ENCODE measurements at places on chromosomes 11 and 22.

DNA sequence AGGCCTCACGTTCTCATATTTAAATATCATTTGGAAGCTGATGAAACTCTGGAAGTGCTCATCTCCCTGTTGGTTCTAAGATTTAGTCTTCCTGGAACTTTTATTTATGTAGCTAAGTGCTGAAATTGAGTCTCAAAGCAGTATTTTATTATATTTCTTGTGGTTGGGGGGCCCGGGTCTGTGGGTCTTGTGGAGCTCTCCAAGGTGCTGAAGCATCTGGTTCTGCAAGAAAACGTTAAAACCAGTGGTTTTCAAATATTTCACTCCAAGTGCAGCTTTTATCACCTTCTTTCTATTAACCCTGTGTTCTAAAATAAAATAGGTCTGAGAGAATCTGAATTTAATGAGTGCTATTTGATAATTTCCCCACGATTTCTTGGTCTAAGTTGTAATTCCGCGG, 1404.8 kb downstream of the TBC1D22A start:
- DNase-seq, result no peak

DNA sequence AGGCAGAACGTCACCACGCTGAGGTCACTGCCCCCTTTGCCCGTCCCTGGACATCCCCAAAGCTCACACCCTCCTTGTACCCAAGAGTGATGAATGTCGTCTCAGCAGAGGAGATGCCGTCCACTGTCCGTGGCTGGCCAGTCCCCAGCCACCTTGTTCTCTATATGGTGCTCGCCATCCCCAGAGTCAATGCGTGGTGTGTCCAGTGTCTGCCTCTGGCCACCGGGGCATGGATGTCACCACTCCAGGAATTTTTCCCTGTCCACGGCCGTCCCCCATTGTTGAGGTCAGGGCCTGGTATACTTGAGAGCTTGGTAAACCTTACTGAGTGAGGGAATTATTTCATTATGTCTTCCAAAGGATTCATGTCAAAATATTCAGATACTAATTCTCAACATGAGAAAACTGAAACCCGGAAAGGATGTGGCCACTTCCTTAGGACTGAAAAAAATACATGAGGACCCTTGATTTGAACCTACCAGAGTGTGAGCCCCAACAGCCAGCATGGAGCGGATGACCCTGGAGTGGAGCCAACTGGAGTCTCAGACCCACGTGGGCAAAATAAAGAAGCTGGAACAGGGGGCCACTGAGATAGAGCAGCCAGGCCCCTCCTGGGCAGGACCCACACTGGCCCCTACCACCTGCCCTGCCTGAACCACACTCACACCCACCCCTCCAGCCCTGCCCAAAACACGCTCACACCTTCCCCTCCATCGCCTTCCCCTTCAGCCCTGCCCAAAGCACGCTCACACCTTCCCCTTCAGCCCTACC, 376.4 kb downstream of the BRD1 start:
- no peak for DNase-seq

DNA sequence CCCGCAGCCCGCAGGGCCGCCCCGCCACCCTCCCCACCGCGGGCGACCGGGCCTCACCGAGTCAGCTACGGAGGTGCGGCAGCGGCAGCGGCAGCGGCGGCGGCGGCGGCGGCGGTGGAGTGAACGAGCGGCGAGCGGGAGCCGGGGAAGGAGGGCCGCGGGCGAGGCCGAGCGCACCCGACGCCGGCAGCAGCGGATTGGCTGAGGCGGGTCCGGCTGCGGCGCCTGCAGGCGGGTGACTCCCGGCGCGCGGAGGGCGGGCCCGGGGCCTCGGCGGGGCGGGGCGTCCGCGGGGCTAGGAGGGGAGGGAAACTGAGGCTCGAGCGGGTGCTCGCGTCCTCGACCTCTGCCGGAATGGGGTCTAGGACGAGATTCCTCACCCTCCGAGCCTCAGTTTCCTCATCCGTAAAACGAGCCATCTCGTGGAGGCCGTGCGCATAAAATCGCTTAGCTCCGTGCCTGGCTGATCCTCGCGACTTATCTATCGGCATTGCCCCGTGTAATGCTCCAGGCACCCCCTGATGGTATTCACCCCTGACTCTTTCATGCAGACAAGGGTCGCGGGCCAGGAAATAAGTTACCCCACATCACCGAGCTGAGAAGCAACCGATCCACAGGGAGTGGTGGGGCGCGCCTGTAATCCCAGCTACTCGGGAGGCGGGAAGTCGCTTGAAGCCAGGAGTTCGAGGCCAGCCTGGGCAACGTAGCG, at the start of gene CPT1A:
Gene CPT1A (minus strand): TSS at position 199 of the 709 bp plus-strand sequence. CDS start 26,442 bp downstream, outside the sequence.
- DNase-seq, result peak; percentile 63

DNA sequence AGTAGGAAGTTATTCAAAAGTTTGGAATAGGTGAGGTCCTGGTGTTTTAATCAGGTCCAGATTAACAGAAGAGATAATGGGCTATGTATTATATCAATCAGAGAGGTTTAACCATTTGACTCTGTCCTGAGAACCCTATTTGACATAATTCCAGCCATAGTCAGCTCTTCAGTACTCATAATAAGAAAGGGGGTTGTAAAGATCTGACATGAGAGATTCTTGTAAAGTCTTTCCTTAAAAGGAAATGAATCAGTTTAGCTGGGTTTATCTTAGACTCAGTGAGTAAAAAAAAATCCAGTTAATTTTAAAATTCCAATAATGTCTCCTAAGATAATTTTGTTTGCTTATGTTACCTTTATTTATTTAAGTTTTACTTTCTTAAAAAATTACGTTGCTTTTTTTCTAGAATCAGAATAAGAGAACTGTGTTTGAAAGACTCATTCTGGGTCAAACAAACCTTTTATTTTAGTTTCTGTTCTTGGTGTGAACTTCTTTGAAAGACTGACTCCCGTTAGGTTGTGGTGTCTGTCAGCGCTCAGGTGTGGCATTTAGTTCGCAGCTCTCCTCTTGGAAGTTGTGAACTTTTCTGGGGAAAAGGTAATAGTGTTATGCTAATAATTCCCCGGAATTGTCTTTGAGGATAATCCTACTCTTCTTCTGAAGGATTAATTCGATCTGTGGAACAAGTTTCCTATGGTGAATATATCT, 20.5 kb downstream of the NUCB2 start:
- no peak for DNase-seq

- no peak for DNase-seq
Measured at GRCh38 chr11:75851203-75851602, 36.2 kb downstream of the UVRAG start.

- peak; percentile 87 for DNase-seq
Measured at GRCh38 chr22:40898850-40899357, 37.0 kb upstream of the DNAJB7 start.

- no peak for DNase-seq
Measured at GRCh38 chr11:12517741-12518140, 140.4 kb downstream of the PARVA start.

GRCh38 chr11:77472991-77473800, 698 bp downstream of the PAK1 start:
- DNase-seq, result peak; percentile 59

- no peak for DNase-seq
Measured at GRCh38 chr11:88297421-88297820, 40.1 kb downstream of the CTSC start.

DNA sequence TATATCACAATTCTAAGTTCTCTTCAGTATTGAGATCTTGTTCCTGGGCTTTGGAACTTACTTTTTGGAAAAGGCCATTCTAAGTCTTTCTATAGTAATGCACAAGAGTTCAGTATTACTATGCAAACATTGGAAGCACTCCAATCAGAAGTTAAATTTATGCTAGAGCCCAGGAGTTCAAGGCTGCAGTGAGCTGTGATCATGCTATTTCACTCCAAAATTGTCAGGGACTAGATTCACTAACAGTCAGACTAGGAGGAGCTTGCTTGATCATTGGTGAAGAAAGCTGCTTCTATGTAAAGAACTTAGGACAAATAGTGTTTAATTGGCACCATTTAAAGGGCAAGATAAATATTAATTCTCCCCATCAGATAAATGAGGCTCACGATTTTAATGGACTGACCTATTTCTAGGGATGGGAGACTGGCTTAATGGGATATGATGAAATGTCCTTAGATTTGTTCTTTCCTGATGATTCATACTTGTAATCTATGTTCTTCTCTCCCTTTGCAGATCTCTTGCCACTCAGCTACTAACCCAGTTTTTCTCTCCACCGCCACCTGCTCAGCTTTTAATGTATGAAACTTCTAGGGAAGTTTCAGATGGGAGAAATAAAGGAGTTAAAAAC, 32.6 kb upstream of the TMEM123 start:
- DNase-seq, result no peak

- no peak for DNase-seq
Measured at GRCh38 chr11:120830085-120830620, 193.7 kb upstream of the TBCEL start.

- DNase-seq, result no peak
Measured at GRCh38 chr11:15745266-15745665, 611.1 kb downstream of the SOX6 start.

GRCh38 chr11:121427400-121427744, 24.7 kb upstream of the SORL1 start:
- no peak for DNase-seq

DNA sequence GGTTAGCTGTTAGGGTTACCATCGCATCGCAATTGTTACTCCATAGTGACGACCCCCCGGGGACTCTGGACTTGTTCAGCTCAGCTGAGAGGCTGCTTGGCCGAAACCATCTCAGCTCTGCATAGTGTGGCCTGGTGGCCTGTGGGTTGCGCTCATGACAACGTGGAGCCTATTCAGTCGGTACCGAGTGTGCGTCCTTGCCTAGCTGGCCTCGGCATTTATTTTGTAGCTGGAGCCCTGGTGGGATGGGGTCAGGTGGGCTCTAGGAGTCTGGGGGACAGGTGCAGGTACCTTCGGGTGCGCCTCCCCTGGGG, 13.5 kb downstream of the LRP5 start:
- DNase-seq, result no peak

- DNase-seq, result peak; percentile 66
Measured at GRCh38 chr11:3123761-3124733, 41.1 kb downstream of the OSBPL5 start.

GRCh38 chr11:72307439-72307838, 63.5 kb upstream of the PHOX2A start:
- no peak for DNase-seq

DNA sequence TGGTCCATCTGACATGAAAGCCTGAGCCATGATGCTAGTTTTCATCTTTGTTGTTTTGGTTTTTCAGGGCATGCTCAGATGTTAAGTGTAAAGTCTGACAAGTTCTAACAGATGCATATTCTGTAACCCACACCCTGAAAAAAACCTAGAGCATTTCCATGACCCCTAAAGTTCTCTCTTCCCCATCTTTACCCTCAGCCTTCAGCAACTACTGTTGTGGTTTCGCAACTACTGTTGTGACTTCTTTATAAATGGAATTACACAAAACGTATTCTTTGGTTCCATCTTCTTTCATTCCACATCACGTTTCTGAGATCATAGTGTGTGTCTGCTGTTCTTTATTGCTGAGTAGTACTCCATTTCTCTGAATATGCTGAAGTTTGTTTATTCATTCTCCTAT, 65.1 kb upstream of the LDLRAD3 start:
- no peak for DNase-seq

DNA sequence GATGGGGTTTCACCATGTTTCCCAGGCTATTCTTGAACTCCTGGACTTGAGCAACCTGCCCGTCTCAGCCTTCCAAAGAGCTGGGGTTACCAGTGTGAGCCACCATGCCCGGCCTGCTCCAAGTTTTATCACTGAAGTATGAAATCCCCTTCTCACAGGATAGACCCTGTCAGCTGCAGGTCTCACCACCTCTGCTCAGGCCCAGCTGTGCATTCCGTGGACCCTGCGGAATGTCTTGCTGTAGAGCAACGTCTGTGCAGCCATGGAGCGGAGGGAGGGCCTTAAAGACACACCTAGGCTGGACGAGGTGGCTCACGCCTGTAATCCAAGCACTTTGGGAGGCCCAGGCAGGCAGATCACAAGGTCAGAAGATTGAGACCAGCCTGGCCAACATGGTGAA, 625.4 kb downstream of the BRD1 start:
- DNase-seq, result no peak

DNA sequence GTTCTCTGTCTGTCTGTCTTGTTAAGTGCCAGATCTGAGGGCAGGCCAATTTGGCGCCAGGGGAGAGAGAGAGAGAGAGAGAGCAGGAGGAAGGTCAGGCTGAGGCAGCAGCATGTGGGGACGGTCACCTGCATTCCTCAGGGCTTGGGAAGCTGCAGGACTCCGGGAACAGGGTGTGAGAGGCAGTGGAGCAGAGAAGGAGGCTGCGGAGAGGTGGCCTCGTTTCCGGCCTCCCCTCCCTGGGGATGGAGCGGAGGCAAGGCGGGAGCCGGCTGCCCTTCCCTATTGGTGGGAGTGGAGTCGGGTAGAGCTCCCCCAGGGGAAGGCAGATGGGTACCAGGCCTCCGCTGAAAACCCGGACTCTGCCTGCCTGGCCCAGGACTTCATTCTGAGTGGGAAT, 9.7 kb downstream of the CLMP start:
- no peak for DNase-seq

DNA sequence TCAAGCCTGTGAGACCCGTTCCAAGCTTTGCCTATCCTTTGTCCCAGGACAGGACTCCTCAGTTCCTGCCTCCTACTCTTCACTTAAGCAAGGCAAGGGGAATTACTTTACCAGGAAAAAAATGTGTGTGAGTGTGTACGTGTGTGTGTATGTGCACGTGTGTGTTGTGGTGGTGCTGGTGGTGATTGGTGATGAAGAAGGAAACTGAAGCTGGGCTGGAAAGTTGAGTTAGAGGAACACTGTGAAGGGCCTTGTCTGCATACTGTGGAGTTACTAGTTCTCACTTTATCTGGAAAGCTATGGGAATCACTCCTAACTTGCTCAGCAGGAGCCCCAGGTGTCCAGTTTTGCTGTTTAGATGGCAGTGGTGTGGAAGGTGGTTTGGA, 378 bp downstream of the OR51D1 start:
- DNase-seq, result no peak

- DNase-seq, result no peak
Measured at GRCh38 chr11:62150887-62151736, 27.3 kb downstream of the INCENP start.

DNA sequence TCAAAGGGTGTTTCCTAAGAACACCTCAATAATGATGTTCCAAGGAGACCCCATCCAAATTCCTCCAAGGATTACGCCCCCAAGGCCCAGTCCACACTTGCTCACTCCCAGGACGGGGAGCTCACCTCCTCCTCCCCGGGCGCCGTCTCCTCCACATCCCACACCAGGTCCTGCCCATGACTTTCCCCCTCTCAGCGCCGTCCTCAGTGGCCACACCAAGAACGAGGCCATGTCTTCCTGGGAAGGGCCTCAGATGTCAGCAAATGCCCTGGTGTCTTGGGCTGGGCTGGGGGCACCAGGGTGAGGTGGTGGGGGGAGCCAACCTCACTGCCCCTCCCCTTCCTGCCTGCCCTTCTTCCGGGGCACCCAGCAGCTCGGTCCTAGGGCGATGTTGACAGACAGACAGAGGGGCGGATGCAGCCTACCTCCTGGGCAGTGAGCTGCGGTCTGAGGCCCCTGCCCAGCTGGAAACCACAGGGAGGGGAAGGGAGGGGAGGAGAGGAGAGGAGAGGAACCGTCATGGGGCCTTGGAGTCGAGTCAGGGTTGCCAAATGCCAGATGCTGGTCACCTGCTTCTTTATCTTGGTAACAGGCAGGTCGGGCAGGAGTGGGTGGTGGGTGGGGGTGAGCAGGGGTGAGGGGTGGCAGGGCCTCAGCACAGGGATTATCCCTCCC, at the start of the genes C11orf21 and TSPAN32:
Gene C11orf21 (minus strand): TSS at position 288 of the 675 bp plus-strand sequence. CDS start 110 bp downstream, at position 178.
Gene TSPAN32 (plus strand): TSS at position 383 of the 675 bp plus-strand sequence. CDS start 137 bp downstream, at position 520.
- DNase-seq, result peak; percentile 57
